ENCODE measurements at places on chromosomes 12 and 14. TPM values are rescaled to one million over a fixed set of nuclear protein-coding genes. Genes with fewer than 3 reads are reported as not detected.

LTBR gene
- 163 TPM for total RNA-seq

SLCO1B1 gene
- total RNA-seq: not detected

PXMP2 gene
- total RNA-seq: 38.6 TPM

CFAP73 gene
- not detected for total RNA-seq

MRPS35 gene
- 117 TPM for total RNA-seq

WNT1 gene
- not detected for total RNA-seq

KLC1 gene
- 306 TPM for total RNA-seq
